ENCODE measurements at places on chromosomes 7 and 10.

- DNase-seq = no peak
Measured at GRCh38 chr10:30988831-30989435, 42.7 kb downstream of the ZNF438 start.

GRCh38 chr10:21526188-21526859 is 842 bp upstream of the SKIDA1 start:
- peak; percentile 67 for DNase-seq

DNA sequence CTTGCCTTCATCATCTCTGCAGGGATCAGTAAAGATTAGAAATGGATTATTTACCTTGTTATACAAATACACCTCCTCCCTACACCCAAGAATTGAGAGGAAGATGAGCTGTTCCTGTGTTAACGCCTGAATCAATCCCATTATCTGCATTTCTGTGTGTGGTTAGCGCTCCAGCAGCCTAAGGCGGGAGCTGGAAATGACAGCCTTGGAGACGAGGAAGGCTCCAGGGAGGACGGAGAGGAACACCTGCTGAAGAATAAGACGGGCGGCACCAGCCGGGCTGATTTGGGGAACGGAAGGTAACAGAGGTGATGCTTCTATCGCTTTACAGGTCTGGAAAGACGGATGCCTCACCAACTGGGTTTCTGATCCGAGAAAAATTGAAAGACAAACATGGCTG is 34.2 kb upstream of the DDC start:
- no peak for DNase-seq

DNA sequence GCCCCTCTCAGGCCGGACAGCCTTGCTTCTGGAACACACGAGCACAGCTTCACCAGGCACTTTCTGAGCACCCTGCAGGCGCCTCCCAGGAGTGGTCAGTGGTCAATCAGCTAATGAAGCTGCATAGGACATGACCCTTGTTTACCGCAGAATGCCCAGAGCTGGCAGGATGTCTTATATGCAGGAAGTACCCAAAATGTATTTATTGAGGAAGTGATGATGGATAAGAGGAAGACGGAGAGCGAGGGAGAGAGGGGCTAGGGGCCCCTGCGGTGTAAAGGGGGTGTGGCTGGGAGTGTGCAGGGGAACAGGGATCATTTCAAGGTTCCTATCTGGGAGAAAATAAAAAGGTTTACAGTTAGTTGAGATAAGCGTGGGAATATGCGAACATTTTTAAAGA is 3.3 kb downstream of the CYP2E1 start:
- no peak for DNase-seq

GRCh38 chr7:471191-471865 is 48.3 kb downstream of the PDGFA start:
- DNase-seq = no peak

DNA sequence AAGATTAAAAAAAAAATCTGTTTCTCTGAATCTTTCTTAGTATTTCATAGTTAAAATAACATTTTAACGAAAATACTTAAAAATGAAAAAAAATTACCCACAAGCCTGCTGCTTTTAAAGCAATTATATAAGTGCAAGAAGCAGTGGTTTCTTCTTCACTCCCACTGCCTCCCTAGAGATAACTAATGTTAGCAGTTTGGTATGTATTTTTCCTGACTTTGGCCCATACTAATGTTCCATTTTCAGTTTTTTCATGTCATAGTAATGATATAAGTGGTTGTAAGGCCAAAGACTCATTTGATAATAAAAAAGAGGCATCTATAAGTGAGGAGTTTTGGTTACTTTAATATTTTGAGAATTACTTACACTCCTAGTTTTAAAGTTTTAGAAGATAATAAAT is 24.3 kb upstream of the LAMB1 start:
- no peak for DNase-seq

- no peak for DNase-seq
Measured at GRCh38 chr7:155109121-155109520, 39.0 kb downstream of the HTR5A start.

DNA sequence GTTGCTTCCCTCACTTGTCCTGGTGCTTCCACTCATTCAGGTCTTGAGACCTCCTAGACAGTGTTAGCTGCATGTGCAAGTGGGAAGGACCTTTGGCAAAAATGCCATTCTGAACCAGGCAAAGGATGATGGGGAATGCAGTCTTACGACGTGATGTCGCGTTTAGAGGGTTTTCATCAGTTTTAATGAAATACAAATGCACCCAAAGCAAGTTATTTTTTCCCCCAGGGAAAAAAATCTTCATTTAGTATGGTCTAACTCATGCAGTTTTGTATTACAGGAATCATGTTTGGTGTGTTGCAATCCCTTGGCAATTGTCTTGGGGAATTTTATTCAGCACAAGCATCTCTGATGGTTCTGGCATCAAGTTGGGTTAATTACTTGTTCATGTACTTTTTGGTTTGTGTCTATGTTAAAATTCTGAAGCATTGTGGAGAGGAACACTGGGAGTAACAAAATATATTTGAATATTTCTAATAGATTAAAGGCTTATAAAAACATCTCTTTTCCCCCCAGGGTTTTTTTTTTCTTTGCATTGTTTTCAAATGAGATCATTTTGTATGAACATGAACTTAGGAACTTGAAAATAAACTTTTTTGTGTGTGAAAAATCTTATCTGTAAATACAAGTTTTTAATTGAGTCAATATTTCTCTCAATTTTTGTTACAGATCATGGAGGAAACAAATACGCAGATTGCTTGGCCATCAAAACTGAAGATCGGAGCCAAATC is 188.9 kb downstream of the BICC1 start:
- no peak for DNase-seq

GRCh38 chr10:113709221-113709838 is 29.6 kb downstream of the CASP7 start:
- DNase-seq = no peak

- no peak for DNase-seq
Measured at GRCh38 chr7:4129481-4130122, 552.5 kb upstream of the FOXK1 start.

GRCh38 chr7:31116615-31117014 is 64.5 kb downstream of the ADCYAP1R1 start:
- no peak for DNase-seq

DNA sequence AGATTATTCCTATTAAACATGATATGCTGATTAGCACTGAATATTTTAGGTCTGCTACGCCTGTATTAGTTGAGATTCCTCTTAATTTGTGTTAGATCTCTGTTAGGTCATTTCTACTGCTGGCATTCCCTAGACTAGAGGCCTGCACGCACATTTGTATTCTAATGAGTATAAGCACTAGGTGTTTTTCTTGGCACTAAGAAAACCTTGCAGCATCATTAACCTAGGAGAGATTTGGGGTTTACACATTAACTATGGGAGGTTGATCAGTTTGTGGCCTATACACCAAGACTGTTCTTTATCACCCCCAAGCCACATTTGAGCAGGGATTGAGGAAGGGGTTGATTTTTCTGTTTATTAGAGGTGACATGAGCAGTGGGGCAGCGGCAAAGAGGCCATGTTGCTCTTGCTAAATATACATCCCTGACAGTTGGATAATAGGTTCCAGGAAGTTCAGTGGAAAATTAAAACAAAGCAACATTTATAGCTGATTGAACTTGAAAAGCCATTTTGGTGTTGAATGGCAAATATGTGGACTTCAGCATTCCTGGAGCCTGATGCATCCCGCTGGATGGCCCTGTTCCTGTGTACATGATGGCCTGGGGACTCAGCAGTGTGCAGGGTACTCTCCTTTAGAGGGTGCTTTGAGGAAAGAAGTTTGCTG is 65.2 kb downstream of the GBF1 start:
- no peak for DNase-seq

GRCh38 chr10:70784016-70784415 is 1.2 kb downstream of the TBATA start:
- DNase-seq = no peak

- peak; percentile 73 for DNase-seq
Measured at GRCh38 chr10:1094112-1095057, 38.2 kb downstream of the WDR37 start.

DNA sequence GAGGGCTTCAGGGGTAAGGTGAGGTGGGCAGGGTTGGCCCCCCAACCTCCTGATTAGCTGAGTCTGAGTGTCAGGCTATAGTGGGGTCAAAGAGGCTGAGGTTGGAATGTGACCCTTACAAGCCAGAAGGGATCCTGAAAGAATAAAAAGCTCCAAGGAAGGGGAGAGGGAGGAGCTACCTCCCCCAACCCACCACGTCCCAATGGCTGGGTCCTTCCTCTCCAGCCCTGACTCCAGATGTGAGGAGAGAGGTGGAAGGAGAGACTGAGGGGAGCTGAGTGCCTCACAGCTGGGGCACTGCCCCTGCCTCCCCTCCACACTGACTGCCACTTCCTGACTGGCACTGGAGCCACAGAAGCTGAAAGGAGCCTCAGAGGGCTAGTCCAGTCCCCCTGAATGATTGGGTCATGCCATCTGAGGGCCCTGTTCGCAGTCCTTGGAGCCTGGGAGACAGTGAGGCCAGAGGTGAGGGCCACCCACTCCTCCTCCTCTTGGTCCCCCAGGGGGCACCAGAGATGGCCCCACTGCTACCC is 20.6 kb downstream of the IMPDH1 start:
- no peak for DNase-seq

- no peak for DNase-seq
Measured at GRCh38 chr10:56469482-56469881, 108.4 kb upstream of the ZWINT start.

GRCh38 chr10:15167411-15168290 is 842 bp downstream of the NMT2 start:
- DNase-seq = peak; percentile 56

DNA sequence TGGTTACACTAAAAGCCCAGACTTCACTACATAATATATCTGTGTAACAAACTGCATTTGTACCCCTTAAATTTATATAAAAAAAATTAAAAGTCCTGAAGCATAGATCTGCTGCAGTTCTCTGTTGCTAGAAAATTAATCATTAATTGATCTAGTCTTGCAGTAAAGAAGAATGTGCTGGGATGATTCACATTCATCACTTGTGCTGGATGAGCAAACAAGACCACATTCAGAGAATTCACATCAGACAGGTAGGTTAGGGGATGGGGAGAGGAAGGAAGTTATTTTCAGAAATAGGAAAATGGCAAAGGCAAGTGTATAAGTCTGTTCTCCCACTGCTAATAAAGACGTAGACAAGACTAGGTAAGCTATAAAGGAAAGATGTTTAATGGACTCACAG is 1019.0 kb downstream of the KCNMA1 start:
- DNase-seq = no peak

GRCh38 chr7:132393789-132394261 is 182.4 kb downstream of the PLXNA4 start:
- DNase-seq = no peak

Measured in stimulated activated naive CD8-positive, alpha-beta T cell treated with anti-CD3 and anti-CD28 coated beads, Interleukin-15, Interleukin-2, amounts not matched to agents 100 U/mL and 50 U/mL, for 24 hours (primary cell).